Activated naive CD4-positive, alpha-beta T cell treated with anti-CD3 and anti-CD28 coated beads for 36 hours (primary cell): ENCODE measurements at places on chromosomes 6 and 20. TPM values are rescaled to one million over a fixed set of nuclear protein-coding genes. Genes with fewer than 3 reads are reported as not detected.

The C20orf144 gene
- 0.38 TPM for total RNA-seq

The SMLR1 gene
- not detected for total RNA-seq

- H3K4me1 ChIP-seq, result peaks cover 24% of the 10 kb centered on the region
- H3K27ac ChIP-seq, result no peak overlapping the region
- no peaks in the 10 kb centered on the region for H3K36me3 ChIP-seq
- H3K4me3 ChIP-seq, result no peak overlapping the region
These were observed 8.7 kb downstream of the RNF24 start for GRCh38 chr20:4006640-4007039.

- H3K27ac ChIP-seq, result no peak overlapping the region
- no peak overlapping the region for H3K4me3 ChIP-seq
- H3K4me1 ChIP-seq, result no peaks in the 10 kb centered on the region
- DNase-seq, result no peak
These were observed 408.4 kb downstream of the PKHD1 start for GRCh38 chr6:51678905-51679620.
